GM18507 (cell line): ENCODE measurements at places on chromosomes 7 and 10.

GRCh38 chr7:153942036-153942435 is 110.2 kb upstream of the DPP6 start:
- no peak for DNase-seq

DNA sequence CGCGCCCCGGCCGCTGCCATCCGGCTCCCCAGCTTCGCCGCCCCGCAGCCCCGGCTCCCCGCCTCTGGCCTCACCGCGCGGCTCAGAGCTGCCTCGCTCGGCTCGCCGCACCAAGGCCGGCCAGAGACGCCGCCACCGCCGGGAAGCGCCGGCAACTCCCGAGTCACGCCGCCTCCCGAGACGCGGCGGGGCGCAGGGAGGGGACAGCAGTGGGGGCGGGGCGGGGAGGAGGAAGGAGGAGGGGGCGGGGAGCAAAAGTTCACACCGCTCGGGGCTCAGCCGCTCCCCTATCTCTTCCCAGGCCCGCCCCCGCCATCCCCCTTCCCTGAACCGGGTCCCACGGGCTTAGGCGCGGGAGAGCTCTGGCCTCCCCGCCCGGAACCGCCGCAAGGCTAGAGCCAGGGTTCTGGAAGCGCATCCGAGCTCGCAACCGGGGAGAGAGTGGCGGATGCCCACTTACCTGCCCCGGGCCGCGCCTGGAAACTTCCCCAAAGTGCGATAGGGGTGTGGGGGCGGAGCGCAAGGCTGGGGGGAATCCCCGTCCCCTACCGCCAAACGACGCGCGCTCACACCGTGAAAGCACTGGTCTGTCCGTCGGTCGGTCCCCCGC is 1.0 kb downstream of the CHST15 start:
- DNase-seq = peak; percentile 17

GRCh38 chr10:73182568-73182967 is 14.6 kb downstream of the FAM149B1 start:
- no peak for DNase-seq

- no peak for DNase-seq
Observed at GRCh38 chr7:30237271-30237695, 47.1 kb upstream of the ZNRF2 start.

GRCh38 chr7:157402911-157403534 is 66.2 kb downstream of the DNAJB6 start:
- DNase-seq = no peak

GRCh38 chr10:49258350-49258683 is 40.7 kb upstream of the C10orf71 start:
- DNase-seq = no peak

DNA sequence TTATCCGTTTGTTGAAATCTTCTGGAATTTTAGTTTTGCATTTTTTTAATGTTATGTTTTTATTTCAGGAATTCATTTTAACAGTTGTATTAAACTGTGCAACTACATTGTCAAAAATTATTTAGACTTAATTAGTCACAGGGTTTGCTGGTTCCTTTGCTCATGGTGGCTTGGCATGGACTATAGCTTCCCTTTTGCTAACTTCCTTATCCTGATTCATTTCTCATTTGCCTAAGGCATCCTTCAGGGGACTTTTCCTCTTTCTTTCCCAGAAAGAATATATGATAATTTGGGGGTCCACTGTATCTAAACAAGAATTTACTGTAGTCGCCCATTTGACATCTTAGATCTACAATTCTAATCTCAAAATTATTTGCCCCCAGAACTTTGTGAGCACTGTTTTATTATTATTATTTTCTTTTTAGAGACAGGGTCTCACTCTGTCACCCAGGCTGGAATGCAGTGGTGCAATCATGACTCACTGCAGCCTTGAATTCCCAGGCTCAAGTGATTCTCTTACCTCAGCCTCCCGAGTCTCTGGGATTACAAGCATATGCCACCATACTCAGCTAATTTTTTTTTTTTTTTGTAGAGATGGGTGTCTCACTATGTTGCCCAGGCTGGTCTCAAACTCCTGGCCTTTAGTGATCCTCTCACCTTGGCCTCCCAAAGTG is 13.9 kb downstream of the FIGNL1 start:
- no peak for DNase-seq

- no peak for DNase-seq
Observed at GRCh38 chr7:8357536-8357935, 75.9 kb upstream of the NXPH1 start.

- no peak for DNase-seq
Observed at GRCh38 chr7:126689037-126689436, 563.7 kb downstream of the GRM8 start.

- no peak for DNase-seq
Observed at GRCh38 chr10:103882285-103883007, 27.1 kb upstream of the SH3PXD2A start.

- no peak for DNase-seq
Observed at GRCh38 chr7:5687936-5688630, 93.4 kb downstream of the RNF216 start.

DNA sequence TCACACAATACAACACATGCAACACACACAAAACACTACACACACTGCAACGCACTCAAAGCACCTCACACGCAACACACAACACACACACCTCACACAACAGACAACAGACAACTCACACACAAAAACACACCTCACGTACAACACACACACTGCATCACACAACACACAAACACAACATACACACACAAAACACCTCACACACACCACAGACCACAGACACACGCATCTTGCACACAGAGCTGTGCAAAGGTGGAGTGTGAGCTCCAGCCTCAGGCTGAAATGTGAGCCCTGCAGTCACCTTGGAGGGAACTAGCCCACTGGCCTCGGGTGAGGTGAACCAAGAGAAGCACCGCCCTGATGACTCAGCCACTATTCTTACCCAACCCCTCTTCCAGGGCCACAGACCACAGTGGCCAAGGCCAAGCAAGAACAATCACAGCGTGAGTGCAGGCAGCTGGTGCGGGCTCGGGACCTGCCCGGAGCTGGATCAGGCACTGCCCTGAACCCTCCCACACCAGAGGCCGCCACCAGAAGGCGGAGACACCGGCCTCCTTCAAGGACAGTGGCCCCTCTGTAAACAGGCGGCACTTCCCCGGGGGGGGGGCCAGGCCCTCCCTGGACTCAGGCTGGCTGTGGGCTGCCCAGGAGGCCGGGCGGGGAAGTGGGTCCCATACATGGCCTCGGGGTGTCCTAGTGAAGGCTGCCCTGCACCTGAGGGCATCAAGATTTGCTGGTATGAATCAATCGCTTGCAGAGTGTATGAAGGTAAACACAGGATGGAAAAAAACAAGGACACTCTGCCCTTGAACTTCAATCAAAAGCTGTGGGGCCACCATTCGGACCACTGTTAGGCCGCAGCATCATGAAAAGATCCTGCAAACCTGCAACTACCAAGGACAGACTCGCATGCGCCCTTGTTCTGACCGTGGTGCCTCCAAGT is 106.7 kb downstream of the TNS3 start:
- DNase-seq = peak; percentile 38
